GM18507 (cell line): ENCODE measurements at places on chromosomes 7 and 10.

DNA sequence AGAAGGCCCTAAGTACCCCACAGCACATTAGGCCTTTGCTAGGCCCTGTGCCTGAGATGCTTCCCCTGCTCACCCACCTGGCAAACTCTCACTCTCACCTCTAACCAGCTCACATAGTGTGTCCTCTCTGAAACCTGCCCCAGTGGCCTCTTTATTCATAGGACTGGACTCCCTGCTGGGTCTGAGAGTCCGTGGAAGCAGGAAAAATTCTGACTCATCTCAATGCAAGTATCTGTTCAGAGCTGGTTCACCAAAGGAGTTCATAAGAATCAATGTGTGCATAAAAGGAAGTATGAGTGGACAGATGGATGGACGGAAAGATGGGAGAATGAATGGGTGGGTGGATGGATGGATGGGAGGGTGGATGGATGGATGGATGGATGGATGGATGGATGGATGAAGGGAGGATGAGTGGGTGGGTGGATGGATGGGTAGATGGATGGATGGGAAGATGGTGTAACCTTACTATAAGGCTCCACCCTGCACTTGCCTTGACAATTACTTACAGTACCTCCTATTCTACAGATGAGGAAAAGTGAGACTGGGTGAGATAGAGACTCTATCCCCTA lies 111.2 kb upstream of the ZMIZ1 start:
- DNase-seq: no peak

DNA sequence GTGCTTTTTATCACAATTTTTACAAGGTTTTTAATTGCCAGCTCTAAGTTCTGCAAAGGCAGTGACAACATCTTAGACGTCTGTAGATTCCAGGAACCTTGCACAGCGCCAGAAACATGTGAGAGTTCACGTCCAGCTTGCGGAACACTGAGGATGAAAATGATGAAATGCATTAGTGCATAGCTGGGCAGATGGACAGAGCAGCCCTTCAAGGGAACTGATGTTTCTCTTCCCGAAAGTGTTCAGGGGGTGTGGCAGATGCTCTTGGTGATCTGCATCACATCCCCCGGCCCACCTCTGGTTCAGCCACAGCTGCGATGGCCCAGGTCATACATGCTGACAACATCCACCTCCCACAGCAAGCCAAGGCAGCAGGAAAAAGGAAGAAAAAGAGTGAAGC lies 40.9 kb downstream of the ITIH5 start:
- DNase-seq: no peak

GRCh38 chr10:17233286-17233991 lies 5.4 kb downstream of the VIM start:
- no peak for DNase-seq

- DNase-seq: no peak
Measured at GRCh38 chr7:158403013-158403821, 184.4 kb downstream of the PTPRN2 start.

- DNase-seq: no peak
Measured at GRCh38 chr10:79078367-79079053, 9.7 kb downstream of the ZMIZ1 start.
